ENCODE measurements at places on chromosomes 4 and X. TPM values are rescaled to one million over a fixed set of nuclear protein-coding genes. Genes with fewer than 3 reads are reported as not detected.

- DNase-seq: no peak
Observed at GRCh38 chr4:173367285-173367684, 3.5 kb upstream of the SAP30 start.

GRCh38 chrX:39756086-39756883 lies 341.5 kb downstream of the BCOR start:
- no peak for DNase-seq

- DNase-seq: no peak
Observed at GRCh38 chrX:86369847-86370630, 221.8 kb downstream of the DACH2 start.

ZNF157 gene
- 0.07 TPM for polyA plus RNA-seq

DNA sequence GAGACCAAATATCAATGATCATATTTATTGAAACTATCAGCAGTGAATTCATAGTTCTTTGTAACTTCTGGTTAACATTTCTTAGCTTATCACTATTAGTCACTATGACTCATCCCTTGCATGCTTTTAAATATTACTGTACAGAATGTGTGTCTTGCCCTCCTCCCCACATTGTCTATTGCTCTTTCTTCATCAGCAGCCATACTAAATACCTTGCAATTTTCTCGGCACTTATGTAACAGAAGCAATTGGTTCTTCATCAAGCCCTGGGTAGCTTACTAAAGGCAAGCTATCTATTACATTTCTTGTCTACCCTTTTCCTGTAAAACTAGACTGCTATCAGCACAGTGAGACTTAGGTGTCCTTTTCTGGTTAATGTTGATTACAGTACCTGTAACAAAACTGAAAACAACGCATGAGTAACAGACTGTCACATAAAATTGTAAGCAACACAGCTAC lies 8.2 kb downstream of the KLHL4 start:
- no peak for DNase-seq

PLP1 gene
- 0.47 TPM for polyA plus RNA-seq

- no peak for DNase-seq
Observed at GRCh38 chr4:1599026-1599481, 85.1 kb downstream of the FAM53A start.

- DNase-seq: no peak
Observed at GRCh38 chrX:17682259-17682658, 55.0 kb upstream of the SCML1 start.

DNA sequence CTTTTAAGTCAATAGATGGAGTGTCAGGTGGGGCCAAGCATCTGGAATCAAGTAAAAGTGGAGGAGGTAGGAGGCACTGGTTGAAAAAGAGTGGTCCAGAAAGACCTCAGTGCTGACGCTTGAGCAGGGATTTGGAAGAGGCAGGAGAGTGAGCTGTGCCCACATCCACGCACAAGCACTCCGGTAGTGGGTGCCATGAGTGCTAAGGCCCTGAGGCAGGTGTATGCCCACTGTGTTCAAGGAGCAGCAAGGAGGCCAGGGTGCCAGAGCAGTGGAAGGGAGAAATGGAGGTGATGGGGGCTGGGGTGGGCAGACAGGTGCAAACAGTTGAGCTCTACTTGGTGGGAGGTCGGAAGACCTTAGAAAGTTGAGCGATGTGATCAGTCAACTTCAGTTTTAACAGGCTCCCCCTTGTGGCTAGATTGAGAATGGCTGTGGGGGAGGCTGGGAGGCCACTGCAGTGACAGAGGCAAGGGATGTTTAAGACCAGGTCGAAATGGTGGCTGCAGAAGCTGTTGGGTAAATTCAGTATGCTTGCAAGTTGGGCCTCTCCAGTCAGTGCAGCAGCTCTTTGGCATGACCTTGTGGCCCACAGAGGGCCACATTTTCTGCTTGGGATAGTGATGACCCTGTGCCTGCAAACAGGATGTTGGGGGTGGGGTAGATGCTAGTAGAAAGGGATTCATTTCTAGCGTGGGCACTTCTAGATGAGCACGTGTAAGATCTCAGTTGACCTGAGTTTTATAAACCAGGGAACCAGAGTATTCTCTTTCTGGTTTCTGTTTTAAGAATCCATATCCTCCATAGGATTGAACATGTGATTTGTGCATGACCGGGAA lies 12.7 kb downstream of the TKTL1 start:
- no peak for DNase-seq

GRCh38 chr4:145090380-145090779 lies 7.6 kb downstream of the ANAPC10 start:
- no peak for DNase-seq

GRCh38 chr4:15507679-15508078 lies 38.0 kb downstream of the CC2D2A start:
- DNase-seq: no peak

- no peak for DNase-seq
Observed at GRCh38 chr4:146495269-146495668, 26.5 kb downstream of the SLC10A7 start.

GRCh38 chr4:2432991-2433530 lies 14.3 kb downstream of the CFAP99 start:
- DNase-seq: no peak

- no peak for DNase-seq
Observed at GRCh38 chrX:392575-392846, 5.8 kb upstream of the PPP2R3B start.

- DNase-seq: no peak
Observed at GRCh38 chr4:8544282-8544681, 35.9 kb upstream of the GPR78 start.

GRCh38 chr4:15774020-15774420 lies 4.1 kb upstream of the CD38 start:
- DNase-seq: no peak

All from AG04450 (cell line).